Cortex of kidney (tissue), 1 donor: ENCODE measurements at places on chromosomes 2 and 18.

GRCh38 chr18:50518787-50519546, 40.9 kb upstream of the MAPK4 start:
- no peak for DNase-seq

DNA sequence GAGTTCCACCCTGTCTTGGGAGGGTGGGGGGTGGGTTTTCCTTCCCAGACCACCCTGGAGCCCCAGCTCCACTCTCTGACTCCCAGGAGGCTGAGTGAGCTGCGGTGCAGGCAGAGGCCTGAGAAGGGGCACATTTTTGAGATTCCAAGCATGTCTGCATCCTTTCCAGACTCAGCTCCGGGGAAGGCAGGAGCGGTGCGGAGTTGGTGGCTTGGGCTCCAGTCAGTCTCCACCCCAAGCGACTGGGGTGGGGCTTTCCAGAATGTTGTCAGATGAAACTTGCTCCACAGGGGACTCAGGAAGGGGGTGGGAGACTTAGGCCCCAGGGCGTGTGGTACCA, 44.2 kb upstream of the HS6ST1 start:
- no peak for DNase-seq

DNA sequence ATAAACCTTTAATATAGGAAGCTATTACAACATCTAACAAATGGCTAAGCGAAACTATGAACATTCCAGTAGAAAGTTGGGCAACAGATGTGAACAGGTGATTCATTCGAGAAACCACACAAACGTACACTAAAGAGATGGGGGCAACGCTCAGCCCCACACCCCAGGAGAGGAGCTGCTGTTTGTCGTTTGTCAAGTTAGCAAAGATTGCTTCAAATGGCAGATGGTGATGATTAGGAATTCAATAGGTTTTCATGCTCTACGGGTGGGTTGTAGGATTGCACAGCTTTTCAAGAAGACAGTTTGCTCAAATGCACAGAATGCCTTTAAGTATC, 154.7 kb upstream of the HDAC4 start:
- no peak for DNase-seq

- DNase-seq: no peak
These were observed 45.9 kb downstream of the ST6GAL2 start for GRCh38 chr2:106839849-106840595.

GRCh38 chr2:61670591-61671501, 132.7 kb upstream of the XPO1 start:
- no peak for DNase-seq

GRCh38 chr2:213490087-213490486, 205.8 kb downstream of the SPAG16 start:
- DNase-seq: no peak

DNA sequence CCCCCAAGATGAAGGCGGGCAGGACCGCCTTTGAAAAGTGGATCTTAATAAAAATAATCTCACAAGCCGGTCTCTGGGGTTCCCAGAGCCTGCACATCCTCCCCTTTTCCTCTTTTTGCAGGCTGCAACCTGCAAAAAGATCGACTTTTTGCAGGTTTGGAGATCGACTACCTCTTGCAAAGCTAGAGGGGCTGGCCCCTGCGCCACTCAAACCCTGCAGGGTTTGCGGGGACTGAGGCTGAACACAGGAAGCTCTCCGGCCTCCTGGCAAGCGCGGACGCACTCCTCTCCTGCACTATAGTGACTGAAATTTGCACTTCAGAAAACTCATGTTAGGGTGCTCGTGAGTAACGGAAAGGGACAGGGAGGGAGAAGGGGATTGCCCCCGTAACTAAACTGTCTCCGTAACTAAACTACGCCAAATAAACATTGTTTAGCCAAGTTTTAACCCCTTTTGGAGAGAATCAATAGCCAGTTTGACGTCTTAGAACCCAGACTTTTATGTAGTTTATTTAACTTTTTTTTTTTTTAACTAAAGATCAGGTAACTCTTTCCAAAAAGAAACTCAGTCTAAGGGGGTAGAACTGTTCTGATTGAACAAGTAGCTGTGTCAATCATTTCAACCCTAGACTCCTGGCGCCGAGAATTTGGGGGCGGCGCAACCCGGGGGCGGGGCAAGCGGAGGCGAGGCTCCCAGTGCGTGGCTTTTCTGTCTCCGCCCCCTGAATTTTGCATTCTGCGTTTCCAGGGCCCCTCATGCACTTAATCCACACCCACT, 2.5 kb downstream of the IGFBP5 start:
- no peak for DNase-seq

DNA sequence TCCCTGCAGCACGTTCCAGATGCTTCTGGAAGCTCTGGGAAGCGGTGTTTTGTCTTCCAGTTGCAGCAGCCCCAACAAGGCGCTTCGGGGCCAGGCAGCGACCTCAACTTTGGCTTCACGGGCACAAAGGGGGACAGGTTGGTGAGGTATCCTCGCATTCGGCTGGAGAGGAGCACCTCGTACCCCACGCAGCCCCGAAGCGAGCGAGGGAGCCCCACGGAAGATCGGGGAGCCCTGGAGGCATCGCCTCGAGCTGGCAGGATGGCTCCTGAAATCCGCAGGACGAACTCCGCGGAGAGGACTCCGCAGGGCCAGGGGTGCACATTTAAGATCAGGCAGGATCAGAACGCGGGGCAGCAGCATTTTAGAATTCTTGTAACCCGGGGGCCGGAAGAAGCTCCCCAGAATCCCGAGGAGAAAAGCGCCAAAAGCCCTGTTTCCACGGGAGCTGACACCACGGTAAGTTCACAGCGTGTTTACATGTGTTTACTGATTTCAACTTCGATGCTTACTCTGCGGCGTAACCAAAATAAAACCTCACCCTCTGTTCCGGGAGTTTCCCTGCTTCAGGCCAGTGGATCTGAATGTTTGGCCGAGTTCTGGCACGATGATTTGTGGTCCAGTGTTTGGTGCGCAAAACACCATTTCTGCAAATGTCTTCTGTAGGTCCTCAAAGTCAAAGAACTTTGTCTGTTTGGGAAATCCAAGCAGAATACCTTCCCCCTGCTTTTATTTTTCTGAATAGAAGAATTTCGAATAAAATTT, 212.5 kb downstream of the NEDD4L start:
- DNase-seq: no peak

- no peak for DNase-seq
These were observed 36.6 kb upstream of the KCNF1 start for GRCh38 chr2:10875126-10875525.

DNA sequence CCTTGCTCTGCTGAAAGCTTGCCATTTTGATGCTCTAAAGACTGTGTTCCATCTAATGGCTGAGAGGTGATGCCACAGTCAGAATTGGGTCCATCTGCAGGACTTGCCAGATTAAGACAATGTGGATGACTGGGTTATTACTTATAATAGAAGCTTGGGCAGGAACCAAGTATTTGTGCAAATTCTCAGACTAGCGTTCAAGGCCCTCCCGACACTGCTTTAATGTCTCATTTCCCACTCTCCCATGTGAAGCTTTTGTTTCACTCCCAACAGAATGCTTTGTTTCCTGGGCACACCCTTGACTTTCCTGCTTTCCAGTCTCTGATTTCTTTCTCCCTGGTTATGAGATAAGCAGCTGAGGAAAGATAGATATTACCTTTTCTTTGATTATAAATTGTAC, 215.8 kb downstream of the KCNS3 start:
- DNase-seq: no peak

DNA sequence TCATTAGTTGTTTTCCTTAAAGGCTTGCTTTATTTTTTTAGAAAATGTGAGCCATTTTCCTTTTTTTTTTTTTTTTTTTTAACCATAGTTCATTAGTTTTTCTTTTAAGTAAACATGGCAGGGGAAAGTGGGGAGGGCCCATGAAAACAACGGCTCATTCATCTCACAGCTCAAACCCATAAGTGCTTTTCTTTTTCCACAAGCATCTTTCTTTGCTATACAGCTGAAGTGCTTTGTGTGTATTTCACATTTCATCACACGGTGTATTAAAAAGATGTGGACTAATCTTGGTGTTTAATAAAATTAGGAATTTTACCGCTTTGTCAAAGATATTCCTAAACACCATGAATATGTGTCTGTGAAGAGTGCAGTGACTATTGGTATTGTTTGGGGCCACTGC, 41.6 kb downstream of the RHBDD1 start:
- no peak for DNase-seq

DNA sequence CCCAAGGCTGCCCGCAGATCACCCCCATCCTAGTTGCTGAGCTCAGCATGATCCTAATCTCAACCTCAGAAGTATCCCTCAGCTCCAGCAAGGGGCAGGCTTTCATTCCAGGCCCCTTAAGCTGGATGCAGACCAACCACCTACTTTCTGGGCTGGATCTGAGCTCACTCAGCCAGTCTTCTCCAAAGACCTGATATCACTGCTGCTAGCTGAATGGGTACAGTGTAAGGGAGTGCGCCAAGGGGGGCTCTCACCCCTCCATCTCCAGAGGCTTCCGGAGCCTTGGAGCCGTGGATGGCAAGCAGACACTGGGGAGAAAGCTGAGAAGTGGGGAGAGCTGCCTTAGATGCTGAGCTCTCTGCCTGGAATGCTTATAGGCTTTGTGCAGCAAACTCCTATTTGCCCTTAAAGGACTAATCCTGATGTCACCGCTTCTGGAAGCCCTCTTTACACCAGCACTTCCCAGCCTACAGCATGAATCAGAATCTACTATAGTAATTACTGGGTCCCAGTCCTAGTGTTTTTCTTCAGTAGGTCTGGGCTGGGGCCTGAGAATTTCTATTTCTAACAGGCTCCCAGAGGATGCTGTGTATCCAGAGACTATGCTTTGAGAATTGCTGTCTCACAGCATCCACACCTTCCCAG, 31.0 kb downstream of the GYPC start:
- DNase-seq: no peak
